ENCODE measurements at places on chromosomes 1 and 21.

DNA sequence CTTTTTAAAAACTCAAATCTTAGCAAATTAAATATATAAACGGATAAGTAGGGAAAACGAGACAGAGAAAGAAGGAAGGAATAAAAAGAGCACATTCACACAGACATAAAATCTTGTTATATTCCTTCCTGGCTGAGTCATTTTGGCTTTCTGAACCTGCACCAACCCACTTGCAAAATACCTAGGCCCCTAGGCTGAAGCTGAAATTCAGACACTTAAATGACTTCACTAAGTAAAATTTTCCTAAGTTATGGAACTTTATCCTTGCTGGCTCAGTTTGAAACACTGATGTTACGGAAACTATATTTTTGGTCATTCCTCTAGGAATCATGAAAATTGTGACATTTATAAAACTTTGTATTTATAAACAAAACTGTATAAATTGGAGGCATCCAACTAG, 462.8 kb upstream of the NFIA start:
- DNase-seq: no peak

GRCh38 chr1:240114222-240114621, 22.5 kb downstream of the FMN2 start:
- DNase-seq: no peak

DNA sequence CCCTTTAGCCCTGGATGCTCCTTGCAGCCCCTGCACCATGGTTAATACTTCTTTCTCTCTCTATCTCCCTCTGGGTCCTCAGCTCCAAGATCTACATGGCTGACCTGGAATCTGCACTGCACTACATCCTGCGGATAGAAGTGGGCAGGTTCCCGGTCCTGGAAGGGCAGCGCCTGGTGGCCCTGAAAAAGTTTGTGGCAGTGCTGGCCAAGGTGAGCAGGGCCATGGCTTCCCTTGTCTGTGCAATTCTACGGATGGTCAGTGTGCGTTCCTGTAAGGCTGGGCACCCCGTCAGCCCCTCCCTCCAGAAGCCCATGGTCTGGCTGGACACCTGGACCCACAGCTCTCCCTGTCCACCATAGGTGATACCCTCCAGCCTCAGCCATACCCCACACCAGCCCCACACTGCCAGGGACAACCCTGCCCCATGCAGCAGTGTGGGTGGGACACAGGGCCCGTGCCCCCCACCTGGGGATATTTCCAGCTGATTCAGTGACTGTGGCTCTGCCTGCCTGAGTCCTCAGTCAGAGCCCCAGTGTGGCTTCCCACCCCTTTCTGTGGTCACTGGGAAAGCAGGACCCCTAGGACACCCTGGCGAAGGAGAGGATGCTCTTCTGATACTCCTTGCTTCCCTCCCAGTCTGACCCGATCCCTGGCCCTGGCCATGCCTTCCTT, 31.4 kb downstream of the QSOX1 start:
- DNase-seq: no peak

GRCh38 chr1:163162381-163162914, 40.3 kb downstream of the RGS5 start:
- no peak for DNase-seq

DNA sequence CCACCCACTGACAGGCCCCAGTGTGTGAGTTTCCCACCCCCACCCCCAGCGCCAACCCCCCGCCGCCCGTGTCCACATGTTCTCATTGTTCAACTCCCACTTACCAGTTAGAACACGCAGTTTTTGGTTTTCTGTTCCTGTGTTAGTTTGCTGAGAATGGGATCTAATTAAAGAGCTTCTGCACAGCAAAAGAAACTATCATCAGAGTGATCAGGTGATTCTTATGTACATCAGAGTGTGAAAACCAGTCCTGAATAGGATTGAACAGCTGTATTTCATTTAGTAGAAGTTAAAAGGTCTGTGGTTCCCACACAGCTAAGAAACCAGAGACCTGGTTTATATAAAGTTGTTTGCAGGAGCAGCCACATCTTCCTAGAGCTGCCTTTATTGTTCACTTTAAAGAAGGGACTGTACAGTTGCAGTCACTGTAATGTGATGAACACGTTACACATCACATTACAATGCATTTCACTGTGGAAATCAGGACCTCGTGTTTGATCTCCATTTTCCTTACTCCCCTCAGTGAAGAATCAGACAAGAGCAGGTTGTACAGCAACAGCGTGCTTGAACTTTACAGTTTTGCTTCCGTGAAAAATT, 1.2 kb downstream of the GBP6 start:
- DNase-seq: no peak

DNA sequence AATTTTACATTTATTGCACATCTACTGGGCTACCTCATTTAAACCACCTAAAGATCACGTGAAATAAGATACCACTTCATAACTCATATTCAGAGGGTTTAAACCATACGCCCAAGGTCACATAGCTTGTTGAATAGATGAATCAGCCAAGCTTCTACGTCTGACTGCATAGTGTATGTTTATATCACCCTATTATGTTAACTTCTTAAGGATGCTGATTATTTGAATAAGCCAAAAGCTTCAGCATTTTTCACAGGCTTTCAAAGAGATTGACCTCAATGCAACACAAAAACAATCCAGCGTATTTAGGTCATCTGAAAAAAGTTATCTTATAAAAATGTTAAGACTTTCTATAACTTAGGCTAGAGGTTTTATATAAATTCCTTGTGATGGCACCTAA, 373.8 kb downstream of the TGFB2 start:
- no peak for DNase-seq

DNA sequence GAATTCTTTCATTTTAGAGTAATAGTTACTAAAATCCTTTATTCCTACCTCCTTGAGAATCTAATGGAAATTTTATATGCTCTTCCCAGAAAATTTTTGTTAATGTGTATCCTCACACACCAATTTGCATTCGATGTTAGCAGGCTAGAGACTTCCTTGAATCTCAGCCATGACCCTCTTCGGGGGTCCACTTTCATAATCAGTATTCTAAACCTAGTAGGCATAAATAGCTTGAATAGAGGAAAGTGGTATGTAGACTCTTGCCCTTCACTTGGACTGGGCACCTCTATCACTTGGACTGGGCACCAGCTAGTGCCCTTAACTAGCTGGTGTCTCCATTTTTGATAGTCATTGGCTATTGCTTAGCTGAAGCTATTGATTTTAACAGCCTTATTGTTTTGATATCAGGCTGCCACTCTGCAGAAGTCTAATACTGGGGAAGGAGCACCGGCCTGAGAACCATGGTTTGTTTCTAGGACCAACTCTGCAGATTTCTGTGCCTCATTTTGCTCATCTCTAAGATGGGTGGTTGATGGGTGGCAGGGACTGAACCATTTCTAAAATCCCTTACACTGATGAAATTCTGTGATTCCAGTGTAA, 42.8 kb downstream of the MRPL39 start:
- no peak for DNase-seq

- no peak for DNase-seq
Observed at GRCh38 chr1:5140136-5140535, 485.7 kb downstream of the AJAP1 start.

DNA sequence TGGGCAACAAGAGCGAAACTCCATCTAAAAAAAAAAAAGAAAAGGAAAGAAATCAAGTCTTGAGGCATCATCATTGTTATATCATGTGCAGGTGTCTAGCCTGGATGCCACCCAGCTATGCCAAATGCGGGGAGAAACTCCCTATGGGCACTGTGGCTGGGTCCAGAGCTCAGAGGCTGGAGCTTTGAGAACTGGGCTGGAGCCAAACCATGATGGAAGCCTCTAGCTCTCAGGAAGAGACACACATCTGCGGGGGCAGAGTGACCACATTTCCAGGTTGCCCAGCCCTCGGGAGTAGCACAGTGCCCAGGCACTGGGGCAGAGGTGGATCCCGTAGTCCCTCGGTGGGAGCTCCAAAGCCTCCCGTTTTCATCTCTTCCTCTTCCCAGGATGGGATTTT, 58.9 kb downstream of the COL18A1 start:
- no peak for DNase-seq

DNA sequence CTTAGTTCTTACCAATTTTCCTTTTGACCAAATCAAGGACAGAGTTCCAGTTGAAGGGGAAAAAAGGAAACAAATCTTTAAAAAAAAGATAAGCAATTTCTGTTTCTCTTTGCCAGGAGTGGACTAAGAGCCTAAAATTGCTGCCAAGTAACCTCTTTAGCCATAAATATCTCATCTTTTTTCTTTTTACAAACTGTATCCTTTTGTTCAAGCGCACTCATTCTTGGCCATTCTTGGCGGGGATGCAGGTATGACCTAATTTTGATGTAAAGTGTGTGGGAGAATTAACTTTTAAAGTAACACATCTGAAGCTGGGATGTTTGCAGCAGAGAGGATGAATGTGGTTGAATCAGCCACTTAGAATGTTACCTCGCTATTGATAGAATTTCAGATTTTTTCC, 13.4 kb upstream of the KIF1B start:
- DNase-seq: no peak

- DNase-seq: no peak
Observed at GRCh38 chr1:197961449-197961848, 44.3 kb downstream of the LHX9 start.
